Body of pancreas (tissue), 4 donors: ENCODE measurements at places on chromosomes 4 and X. TPM values are rescaled to one million over a fixed set of nuclear protein-coding genes. Genes with fewer than 3 reads are reported as not detected.
A peak's percentile ranks its signal among the peaks of the same experiment; 100 is the strongest.

DNA sequence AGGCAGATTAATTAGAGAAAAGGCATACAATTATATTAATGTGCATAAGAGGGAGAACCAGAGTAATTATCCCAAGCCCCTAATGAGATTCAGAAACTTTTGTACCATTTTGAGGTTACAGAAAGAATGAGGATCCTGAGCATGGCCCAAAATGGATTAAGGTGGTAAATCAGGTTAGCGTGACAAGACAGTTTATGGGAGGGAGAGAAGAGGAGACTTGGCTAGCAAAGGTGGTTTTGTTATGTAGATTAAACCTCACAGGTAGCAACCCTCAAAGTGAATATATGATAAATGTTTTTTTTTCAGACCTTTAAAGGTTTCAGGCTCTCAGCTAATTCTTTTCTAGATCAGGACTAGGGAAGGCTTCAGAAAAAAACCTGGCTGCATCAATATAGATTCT, 781.8 kb downstream of the FAM133A start:
- no peak for DNase-seq

DNA sequence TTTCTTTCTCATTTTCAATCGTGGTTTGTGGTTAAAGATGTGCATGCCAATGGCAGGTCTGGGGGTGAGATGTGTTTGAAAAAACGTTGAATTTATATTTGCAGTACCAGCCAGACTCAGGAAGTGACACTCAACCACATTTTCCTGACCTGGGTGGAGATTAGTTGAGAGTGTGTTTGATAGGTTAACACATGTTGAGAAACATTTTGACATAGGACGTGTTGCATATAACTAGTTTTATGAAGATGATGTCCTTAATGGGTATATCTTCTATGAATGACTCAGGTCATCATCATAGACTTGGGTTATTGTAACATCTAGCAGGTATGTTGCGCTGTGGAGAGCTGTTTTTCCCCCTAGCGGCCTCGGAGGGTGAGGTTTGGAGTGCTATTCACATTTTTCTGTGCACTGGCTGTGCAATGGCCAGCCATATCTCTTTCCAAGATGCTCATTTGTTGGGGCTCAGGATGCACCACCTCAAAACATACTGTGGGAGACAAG, 21.7 kb upstream of the CD38 start:
- DNase-seq = no peak

GRCh38 chr4:143381189-143382118, 44.8 kb downstream of the GAB1 start:
- DNase-seq = peak; percentile 80

DNA sequence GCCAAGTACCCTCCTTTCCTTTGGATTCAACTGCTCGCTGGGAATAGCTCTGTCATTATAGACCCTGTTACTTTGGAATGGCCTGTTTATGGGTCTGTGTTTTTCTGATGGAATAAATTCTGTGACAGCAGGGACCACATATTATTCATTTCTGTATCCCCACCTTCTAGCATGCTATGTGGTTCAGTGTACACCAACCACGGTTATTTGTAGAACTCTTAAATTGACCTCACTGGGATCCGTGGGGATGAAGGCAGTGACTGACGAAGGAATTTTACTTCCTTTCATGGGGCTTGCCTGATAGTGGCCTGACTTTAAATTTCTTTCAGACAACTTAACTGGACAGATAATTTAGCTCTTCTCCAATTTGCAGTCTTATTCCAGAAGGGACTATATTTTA, 343.2 kb downstream of the SPRY1 start:
- no peak for DNase-seq

- DNase-seq = no peak
Measured at GRCh38 chr4:120293341-120293740, 226.7 kb upstream of the MAD2L1 start.

GRCh38 chr4:20017777-20018115, 234.0 kb upstream of the SLIT2 start:
- DNase-seq = no peak

DNA sequence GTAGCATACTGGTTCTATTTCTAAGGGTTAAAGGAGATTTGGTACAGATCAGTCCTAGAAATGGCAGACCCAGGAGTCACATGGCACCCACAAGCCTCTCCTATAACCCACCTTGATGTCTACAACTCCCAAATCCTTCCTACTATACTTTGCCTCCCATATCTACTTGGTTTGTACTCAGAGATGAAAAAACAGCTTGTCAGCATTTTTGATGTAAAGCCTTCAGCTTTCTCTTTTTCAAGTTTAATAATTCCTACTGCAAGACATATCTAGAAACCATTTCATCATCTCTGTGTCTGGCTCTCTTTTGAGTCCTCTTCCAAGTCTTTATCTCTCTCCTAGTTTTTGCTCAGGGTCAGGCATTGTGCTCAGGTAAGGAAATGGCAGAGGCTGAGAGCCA, 82.9 kb downstream of the NYX start:
- no peak for DNase-seq

- DNase-seq = no peak
Measured at GRCh38 chr4:174763454-174764104, 65.5 kb downstream of the GLRA3 start.

DNA sequence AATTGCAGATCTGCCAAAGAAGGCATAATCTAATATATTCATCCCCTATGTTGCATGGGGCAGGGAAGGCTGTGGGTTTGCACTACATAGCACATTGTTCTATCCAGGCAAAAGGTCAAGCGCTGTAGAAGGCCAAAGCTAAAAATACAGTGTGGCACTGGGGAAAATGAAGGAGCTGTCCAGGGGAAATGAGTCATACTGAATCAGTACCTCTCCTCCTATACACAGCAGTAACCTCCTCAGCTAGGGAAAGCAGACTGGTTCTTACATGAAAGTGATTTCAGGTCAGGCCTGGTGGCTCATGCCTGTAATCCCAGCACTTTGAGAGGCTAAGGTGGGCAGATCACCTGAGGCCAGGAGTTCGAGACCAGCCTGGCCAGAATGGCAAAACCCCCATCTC, 31.0 kb upstream of the SLC25A4 start:
- DNase-seq = peak; percentile 76

DNA sequence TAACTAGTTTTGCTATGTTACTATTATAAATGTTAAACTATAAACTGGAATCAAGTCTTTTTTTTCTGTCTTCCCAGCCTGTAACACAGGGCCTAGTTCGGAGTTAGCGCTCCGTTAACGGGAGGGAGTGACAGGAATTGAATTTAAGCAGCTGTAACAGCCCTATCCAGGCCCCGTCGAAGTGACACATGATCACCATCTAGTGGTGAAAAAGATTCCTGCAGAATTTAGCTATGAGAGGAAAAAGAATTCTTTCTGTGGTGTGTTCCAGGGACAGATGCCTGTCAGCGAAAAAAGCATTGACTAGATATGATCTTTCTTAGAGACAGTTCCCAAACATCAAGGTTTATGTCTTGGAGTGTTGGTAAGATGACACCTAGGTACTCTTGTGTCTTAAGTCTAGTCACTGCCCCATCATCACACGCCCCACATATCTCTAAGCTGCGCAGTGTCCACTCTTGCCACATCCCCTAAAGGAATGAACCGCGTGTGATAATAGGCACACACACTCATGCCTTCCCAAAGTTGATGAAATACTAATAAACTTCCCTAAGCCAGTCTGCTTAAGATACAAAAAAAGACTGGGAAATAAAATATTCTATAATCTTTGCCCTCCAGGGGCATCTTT, 2.1 kb downstream of the GAB3 start:
- DNase-seq = peak; percentile 33

DNA sequence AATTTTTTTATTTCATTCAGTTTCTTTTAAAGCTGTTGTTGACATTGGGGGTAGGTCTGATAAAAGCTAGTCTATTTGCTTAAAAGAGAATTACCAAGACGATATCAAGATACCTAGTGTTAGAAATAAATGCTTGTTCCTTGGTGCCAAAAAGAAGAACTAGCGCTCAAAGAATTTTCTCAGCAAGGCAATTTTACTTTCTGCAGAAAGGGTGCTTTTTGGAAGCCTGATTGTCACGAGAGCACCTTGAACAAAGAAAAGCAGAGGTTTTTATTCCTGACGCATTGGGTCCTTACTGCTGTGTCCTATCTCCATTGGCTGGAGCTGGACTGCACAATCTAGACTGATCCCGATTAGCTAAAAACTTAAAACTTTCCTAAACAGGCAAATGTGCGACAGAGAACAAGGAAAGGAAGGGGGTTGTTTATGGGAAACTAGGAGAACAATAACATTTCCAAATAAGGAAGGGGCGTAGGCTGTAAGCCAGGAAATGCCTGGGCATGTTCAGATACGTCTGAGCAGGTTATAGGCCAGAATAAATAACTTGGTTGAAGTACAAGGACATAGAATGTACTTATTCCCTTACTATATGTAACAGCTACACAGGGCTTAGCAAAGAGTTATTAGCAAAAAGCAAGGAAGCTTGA, 50.3 kb upstream of the STPG2 start:
- DNase-seq = no peak

DNA sequence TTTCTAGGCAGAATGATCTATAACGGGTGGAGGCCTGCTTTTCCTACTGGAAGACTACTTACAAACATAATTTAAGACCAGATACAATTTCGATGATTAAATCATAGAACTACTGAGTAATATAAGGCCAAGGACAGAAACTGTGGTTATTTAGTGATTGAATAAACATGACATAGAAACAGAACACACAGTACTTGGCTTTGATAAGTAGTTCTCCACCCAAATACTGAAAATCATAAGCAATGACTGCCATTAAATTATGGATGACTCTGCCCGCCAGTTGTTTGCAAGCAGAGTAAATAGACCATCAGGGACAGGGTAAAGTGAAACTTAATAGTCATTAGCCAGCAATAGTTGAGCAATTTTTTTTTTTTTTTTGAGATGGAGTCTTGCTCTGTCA, 17.2 kb upstream of the SMIM14 start:
- DNase-seq = peak; percentile 35

DNA sequence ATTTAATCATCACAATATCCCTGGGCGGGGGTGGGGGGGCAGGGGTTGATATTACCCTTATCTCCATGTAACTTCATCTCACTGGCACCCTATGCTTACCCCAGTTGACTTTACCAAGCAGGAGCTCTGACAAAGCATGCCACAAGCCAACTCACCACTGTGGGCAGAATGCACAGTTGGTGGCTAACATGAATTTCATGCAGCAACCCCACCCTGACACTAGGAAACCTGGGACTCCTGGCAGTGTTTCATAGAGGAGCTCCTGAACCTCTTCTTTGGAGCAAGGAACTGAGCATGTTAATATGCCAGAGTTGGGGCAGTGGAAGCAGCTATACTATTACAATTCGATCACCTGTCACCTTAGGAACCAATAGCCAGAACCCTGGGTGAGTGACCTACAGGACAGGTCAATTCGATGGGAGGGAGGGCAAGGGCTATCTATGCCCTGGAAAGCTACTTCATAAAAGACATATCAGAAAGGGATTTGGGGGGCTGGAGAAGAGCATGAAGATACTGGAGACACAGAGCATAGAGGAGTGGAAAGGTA, 97.2 kb upstream of the ACSL4 start:
- no peak for DNase-seq

SCML2 gene
- 2.3 TPM for total RNA-seq

EFHC2 gene
- not detected for total RNA-seq

TLR10 gene
- total RNA-seq = 0.26 TPM

FGF5 gene
- not detected for total RNA-seq

HS3ST1 gene
- 0.99 TPM for total RNA-seq

MAP7D2 gene
- total RNA-seq = under 0.01 TPM

TREX2 gene
- total RNA-seq = 1.0 TPM

PRDX4 gene
- 409 TPM for total RNA-seq
